ENCODE measurements at places on chromosomes 12 and 14. TPM values are rescaled to one million over a fixed set of nuclear protein-coding genes. Genes with fewer than 3 reads are reported as not detected.

The DCN gene
- 20.4 TPM for total RNA-seq

The ACOT4 gene
- 0.10 TPM for total RNA-seq

DNA sequence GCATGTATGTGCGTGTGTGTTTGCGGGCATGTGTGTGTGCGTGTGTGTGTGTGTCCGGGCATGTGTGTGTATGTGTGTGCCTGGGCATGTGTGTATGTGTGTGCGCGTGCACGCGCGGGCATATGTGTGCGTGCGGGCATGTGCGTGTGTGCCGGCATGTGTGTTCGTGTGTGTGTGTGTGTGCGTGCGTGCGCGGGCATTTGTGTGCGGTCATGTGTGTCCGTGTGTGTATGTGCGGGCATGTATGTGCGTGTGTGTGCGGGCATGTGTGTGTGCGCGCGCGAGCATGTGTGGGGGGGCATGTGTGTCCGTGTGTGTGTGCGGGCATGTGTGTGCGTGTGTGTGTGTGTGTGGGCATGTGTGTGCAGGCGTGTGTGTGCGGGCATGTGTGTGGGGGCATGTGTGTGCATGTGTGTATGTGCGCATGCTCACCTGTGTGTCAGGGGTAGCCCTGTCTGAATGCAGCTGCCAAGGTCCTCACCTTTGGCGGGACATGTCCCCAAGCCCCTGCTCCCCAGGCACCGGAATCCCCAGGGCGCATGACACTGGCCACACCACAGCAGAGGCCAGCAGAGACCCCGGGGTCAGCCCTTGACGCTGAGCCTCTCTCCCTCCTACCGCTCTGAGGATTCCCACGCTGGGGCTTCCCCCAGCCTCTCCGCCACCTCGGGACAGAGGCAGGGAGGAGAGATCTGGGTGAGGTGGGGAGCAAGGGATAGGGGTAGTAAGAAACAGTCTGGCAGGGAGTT is 109.5 kb upstream of the NCOR2 start:
- H3K27ac ChIP-seq: no peak overlapping the region
- peaks cover 38% of the 10 kb centered on the region for H3K4me1 ChIP-seq
- no peaks in the 10 kb centered on the region for H3K36me3 ChIP-seq
- H3K27me3 ChIP-seq: peaks cover 2% of the 10 kb centered on the region
- H3K4me3 ChIP-seq: peak overlapping the region; percentile 79
- DNase-seq: no peak

DNA sequence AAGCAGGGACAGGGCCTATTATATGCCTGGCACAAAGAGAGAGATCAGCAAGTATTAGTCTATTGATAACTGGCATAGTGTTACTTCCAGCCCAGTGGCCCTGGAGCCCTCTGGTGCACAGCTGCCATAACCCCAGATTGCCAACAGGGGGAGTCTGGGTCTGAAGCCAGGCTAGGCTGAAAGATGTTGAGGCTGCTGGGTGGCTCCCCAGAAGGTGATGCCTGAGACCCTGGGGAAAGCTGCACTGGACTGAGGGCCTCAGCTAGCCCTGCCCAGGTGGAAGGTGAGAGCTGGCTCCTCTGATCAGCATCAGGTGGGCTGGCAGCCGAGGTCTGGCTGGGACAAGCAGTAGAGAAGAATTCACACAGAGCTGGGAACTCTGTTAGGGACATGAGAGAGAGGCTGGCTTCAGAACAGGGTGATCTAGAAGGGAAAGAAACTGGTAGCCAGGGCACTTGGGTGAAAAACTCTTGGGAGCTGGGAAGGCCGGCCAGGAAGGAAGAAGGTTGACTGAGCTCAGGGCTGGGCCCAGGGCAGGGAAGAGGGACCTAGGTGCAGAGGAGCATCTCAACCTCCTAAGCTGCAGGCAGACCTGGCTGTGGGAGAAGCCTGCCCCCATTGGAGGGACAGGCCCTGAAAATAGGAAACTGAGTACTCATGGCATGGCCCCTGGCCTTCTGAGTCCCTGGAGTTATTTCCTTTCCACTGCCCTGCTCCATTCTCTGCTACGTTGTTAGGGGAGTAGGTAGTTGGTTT is 3.9 kb downstream of the GZMH start:
- H3K27ac ChIP-seq: no peak overlapping the region
- no peaks in the 10 kb centered on the region for H3K4me1 ChIP-seq
- DNase-seq: no peak
- H3K4me3 ChIP-seq: no peak overlapping the region

DNA sequence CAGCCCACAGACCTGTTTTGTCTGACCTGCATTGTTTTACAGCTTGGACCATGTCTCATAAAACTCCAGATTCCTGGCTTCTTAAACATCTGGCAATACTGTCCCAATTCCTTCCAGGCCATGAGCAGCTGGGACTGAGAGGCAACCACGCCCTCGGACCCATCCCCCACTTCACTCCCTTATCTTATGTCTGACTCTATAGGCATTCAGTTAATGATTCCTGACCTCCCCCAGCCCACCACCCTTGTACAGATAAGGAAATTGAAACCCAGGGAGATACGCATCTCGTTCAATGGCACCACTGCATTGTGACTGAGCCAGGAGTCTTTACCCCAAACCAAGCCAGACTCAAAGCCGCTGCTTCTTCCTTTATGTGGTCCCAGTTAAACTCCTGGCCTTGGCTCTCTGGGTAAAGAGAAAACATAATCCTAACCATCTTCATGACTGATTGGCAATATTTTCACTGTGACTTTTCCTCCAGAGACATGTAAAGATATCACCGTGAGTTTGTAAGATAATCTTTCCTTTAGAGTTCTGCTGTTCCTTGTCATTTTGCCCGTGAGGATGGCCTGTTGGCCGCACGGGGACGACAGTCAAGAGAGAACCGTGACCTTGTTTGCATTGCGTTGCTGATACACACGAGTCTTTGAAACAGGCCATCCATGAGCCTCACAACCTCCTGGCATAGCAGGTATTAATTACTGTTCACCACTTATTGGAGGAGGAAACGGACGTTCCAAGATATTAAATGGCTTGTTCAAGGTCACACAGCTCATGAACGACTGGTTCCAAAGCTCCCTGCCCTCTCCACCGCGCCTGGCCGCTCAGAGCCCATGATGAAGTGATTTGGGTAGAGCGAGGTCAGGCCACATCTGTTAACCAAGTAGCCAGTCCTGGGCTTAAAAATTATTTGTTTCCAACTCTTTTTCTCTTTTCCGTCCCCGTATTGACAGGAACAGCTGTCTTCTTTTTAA is 39.4 kb downstream of the MAP1LC3B2 start:
- peaks cover 2% of the 10 kb centered on the region for H3K27me3 ChIP-seq
- H3K27ac ChIP-seq: peak overlapping the region; percentile 96
- peaks cover 46% of the 10 kb centered on the region for H3K4me1 ChIP-seq

- H3K4me3 ChIP-seq: no peak overlapping the region
- H3K27me3 ChIP-seq: peaks cover 12% of the 10 kb centered on the region
- H3K27ac ChIP-seq: no peak overlapping the region
- H3K4me1 ChIP-seq: peaks cover 9% of the 10 kb centered on the region
- H3K36me3 ChIP-seq: no peaks in the 10 kb centered on the region
Observed at GRCh38 chr12:9711664-9712063, 21.2 kb downstream of the CLECL1 start.

GRCh38 chr14:56846970-56847930 is 37.0 kb upstream of the OTX2 start:
- no peak overlapping the region for H3K4me3 ChIP-seq
- H3K36me3 ChIP-seq: peaks cover 7% of the 10 kb centered on the region
- H3K4me1 ChIP-seq: no peaks in the 10 kb centered on the region
- H3K27ac ChIP-seq: no peak overlapping the region

DNA sequence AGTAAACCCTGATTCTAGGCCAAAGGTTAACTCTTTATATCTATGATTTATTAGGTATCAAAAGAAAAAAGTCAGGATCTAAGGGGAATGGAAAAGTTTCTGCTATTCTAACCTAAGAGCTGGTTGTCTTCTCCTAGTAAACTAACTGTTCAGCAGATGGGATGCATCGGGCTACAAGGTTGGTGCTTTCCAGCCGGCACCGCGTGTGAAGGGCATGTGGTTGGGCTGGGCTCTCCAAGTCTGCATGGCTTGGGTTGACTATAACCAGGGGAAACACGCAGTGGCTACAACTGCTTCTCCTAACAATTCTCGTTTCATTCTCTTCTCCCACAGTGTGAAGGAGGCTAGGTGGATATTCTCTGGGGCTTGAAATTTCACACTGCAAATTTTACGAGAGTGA is 354.5 kb downstream of the APAF1 start:
- no peaks in the 10 kb centered on the region for H3K36me3 ChIP-seq
- H3K4me1 ChIP-seq: no peaks in the 10 kb centered on the region
- no peak overlapping the region for H3K4me3 ChIP-seq
- no peak for DNase-seq
- no peaks in the 10 kb centered on the region for H3K27me3 ChIP-seq
